Head of caudate nucleus (tissue), 42 donors: ENCODE measurements at places on chromosomes 3 and 15.

DNA sequence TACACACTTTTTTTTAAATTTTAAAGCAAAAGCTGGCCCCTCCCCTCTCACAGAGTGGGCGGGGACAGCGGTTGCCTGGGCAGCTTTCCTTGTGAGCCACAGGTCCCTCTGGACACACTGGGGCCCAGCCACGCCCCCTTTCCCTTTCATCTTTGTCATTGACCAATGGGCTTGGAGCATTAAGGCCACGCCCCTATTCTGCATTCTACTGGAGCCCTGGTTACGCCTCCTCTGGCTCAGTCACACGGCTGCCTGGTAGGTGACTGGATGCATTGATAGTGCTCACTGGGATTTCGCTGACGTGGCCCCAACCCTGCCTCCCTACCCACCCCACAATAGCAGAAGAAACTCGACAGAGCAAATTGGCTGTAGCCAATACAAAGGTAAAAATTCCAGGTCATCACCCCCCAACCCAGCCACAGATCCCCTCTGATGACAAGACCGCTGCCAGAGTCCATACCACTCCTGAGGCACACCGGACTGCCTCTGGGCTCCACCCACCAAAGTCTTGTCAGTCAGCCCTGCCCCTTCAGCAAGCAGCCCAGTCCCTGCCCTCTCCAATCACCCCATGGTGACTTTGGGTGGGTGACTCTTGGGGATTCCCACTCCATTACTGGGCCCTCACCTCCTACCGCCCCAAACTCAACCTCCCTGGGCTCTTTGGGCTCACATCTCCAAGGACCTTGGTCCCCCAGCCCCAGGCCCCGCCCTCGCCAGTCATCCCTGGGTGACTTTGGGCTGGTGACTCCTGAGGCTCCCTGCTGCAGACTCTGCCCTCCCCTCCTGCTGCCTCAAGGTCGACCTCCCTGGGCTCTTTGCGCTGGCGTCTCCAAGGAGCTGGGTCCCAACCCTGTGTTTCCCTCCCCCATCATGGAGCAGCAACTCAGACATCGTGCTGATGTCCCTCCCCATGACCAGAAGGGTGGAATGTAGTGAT, 112.2 kb upstream of the FAN1 start:
- DNase-seq: no peak

- no peak for DNase-seq
These were observed 347.6 kb upstream of the RARB start for GRCh38 chr3:25080461-25080860.

GRCh38 chr3:151900460-151900859, 27.0 kb downstream of the SUCNR1 start:
- DNase-seq: no peak

DNA sequence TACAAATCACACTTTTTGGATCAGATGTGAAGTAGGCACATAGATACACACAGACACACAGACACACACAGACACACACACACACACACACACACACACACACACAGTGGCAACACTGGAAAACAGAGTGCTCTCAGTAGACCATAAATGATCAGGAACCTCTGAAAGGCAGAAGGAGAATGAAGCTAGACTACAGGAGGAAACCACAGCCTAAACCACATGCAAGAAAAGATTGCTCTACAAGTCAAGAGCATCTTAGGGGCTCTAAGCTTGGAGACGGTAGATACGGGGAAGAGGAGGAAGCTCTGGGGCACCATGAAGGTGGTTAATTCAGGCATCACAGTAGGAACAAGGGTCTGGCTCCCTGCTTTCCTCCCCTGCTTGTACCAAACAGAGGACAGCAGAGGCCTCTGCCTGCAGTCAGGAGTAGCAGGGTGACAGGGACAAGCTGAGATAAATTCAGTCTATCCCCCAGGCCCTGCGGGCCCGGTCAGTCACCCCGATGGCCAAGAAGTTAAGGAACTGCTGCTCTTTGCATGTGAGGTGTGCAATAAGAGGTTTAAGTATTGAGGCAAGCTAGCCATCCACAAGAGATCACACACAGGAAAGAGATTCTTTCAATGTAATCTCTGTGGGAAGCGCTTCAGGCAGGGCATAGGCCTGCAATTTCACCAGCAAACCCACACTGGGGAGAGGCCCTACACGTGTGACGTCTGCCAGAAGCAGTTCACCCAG, 23.5 kb upstream of the ARPIN start:
- no peak for DNase-seq

DNA sequence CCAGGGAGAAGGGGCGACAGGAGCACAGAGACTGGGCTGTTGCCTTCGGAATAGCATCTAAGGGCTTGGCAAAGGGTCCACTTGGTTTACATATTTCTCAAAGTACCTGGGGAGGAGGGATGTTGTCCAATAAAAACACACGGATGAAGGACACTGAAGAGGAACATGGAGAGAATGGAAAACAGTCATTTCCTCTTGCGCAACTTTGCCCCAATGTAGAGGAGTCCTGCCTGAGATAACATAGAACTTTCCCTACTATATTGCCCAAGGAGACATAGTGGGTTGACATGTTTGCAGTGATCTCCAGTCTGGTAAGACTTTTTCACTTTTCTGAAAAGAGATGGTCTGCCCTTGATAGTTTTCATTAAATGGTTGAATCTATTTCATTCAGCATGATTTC, 468.8 kb upstream of the SUCLG2 start:
- DNase-seq: no peak

DNA sequence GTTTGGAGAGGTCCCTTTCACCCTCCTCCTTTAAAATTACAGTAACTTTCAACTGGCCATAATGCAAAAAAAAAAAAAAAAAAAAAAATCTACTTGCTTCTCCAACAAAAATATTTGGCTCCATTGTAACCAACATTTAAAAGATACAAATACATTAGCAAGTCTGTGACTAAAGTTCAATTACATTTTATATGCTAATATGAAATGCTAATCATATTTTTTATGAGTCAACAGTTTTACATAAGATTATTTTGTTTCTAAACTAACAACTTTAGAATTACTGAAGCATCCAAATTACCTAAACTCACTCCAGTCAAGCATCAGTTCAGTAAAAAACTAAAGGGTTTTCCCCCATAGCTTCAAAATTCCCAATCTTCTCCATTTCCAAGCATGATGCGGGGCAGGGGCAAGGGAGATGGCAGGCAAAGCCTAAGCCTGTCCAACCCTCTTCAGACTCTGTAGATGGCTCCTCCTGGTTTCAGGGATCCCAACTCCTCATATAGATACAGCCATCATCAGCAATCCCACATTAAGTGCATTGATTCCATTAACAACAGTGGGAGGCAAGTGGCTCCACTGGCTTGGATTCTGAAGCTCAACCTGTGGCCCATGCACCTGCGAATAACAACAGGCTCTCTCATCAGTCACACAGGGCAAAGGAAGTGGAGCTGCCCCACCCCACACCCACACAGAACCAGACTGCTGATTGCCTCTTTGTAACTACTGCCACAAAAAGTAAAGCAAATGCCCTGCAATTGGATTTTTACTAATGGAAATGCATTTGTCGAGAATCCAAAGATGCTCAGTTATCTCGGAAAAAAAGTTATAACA, 15.0 kb downstream of the SFMBT1 start:
- no peak for DNase-seq

DNA sequence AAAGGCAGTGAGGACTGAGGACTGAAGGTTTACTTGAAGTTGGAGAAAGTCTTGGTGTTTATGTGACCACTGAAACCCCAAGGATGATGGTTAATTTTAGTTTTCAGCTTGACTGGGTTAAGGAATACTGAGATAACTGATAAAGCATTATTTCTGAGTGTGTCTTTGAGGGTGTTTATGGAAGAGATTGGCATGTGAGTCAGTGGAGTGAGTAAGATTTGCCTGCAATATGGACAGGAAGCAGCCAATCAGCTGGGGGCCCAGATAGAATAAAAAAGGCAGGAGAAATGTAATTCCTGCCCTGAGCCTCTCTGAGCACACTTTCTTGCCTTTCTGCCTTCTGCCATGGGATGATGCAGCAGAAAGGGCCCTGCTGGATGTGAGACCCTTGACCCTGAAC, 92.4 kb downstream of the KBTBD8 start:
- DNase-seq: no peak

- DNase-seq: no peak
These were observed 63.7 kb upstream of the DLG1 start for GRCh38 chr3:197362081-197362480.

DNA sequence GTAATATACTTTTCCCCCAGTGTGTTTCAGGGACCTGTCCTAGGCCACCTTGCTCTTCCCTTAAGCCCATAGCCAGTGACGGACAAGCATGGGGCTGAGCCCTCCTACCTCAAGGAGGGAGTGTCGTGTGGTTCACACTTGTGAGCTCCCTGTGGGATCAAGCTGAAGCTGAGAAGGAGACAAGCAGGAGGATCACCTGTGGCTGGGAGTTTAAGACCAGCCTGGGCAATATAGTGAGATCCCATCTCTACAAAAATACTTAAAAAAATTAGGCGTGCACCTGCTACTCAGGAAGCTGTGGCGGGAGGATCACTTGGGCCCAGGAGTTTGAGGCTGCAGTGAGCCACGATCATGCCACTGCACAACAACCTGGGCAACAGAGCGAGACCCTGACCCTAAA, 76.7 kb upstream of the RPL35A start:
- no peak for DNase-seq

DNA sequence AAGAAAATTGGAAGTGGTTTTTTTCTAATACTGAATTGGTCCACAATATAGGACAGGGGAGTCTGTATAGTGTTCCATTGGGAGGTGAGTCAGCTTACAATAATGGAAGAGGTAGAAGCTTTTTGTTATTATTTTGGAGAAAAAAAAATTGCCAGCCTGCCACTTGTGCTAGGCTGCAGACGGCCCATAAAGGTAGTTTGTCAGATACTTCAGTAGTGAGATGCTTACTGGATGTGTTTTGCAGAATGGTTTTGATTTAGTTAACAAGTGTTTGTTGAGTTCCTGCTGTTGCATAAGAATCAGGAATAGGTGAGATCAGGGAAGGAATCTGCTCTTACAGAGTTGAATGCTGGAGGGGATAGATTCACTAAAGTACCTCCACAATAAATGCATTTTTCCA, 1.0 kb downstream of the DTWD1 start:
- no peak for DNase-seq

DNA sequence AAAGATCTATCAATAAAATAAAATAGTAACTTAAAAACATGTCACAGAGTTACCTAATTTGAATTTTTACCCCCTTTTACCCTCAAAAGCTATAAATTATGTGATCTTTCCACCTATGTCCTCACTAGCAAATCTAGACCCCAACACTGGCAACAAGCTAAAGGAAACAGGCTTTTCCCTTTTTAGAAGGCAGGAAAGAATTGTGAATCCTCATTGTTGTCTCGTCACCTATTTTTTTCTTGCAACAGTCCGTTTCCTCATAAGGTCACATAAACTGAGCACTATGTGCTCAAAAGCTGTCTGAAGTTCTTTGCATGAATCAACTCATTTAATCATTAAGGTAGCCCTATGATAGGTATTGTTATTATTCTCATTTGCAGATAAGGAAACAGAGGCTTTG, 34.6 kb upstream of the DAZL start:
- DNase-seq: no peak

DNA sequence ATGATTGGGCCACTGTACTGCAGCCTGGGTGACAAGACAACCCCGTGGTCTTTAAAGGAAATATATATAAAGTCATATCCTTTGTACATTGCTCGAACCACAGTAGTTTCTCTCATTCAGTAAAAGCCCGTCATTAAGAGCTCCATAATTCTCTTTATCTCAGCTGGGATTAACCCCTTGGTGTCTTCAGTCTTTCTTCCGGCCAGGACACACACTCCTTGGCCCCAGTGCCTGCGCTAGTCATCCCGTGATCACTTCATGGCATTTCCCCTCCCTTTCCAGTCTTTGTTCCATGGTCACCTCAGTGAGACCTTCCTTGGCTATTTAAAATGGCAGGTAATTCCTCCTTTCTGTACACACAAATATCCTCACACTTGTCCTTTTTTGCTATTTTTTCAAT, 3.3 kb downstream of the RPL35A start:
- no peak for DNase-seq

- DNase-seq: no peak
These were observed 473.9 kb upstream of the THBS1 start for GRCh38 chr15:39106950-39107349.

GRCh38 chr3:168991803-168992202, 671.7 kb downstream of the MECOM start:
- no peak for DNase-seq
